ENCODE measurements at places on chromosomes 5 and 9.

DNA sequence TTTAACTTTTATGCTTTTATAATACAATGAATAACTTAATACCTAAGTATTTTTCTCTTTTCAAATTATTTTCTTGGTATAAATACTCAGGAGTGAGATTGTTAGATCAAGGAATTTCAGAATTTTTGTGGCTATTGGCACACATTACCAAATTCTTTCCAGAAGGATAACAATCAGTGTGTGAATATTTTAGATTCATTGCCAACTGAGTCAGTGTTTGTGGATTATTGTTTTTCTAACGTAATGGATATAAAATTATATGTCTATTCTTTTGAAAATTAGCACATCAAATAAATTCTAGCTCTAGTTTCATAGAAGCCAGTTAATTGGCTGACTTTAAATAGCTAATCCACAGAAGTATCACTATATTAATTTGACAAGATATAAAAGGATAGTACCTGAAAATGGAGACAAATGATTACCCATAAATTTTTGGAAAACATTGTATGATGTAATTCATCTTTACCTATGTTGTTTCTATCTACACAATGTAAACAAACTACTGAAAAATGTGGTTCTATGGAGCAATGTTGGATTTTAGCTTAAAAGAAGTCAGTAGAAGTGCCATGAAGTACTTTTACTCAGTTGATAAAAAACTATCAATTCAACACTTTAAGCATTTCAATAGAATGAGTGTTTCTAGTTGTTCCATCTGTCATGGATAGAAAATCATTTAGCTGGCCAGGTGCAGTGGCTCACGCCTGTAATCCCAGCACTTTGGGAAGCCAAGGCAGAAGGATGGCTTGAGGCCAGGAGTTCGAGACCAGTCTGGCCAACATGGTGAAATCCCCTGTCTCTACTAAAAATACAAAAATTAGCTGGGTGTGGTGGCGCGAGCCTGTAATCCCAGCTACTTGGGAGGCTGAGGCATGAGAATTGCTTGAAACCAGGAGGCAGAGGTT, 185.1 kb downstream of the ADAMTSL1 start:
- DNase-seq: no peak

GRCh38 chr9:15101095-15101494, 190.9 kb upstream of the FREM1 start:
- DNase-seq: no peak

GRCh38 chr9:79868567-79869189, 296.9 kb downstream of the TLE4 start:
- DNase-seq: no peak

DNA sequence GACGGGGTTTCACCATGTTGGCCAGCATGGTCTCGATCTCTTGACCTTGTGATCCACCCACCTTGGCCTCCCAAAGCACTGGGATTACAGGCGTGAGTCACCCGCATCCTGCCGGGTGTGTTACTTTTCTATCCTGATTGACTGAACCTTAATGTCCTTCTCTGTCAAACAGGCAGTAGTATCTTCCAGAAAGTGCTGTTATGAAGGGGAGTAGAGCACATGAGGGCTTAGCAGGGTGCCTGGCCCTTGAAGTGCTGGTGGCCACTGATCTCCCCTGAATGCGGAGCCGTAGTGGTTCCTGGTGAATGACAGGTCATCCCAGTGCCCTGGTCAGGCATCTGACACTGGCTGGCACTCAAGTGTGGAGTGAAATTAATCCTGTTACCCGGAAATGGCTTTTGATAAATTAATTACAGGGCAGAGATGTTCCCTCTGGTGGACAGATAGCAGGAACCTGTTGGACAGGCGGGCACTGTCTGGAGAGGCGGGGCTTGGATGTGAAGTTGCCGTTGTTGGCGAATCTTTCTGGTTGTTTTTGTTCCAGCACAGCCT, 28.4 kb downstream of the PRRC2B start:
- no peak for DNase-seq

DNA sequence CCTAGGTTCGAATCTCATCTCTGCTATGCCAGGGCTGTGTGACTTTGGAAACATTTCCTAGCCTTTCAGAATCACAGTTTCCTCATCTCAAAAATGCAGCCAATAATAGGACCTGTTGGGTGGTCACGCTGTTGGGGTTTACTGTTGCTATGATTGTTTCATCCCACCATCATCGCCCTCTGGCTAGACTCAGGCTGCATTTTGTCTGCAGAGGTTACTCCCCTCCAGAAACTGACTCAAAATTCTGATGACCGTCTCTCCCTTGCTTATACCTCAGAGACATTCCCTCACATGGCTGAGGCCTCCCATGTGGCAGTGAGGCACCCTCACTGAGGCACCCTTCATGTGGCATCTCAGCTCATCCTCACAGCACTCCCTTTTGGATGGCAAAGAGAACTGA, 61.6 kb downstream of the COL27A1 start:
- no peak for DNase-seq

- no peak for DNase-seq
Observed at GRCh38 chr5:67195406-67196275, 958 bp downstream of the CD180 start.

All from activated CD4-positive, alpha-beta T cell treated with anti-CD3 and anti-CD28 coated beads for 1 hour (primary cell).